ENCODE measurements at places on chromosomes 7 and 10. TPM values are rescaled to one million over a fixed set of nuclear protein-coding genes. Genes with fewer than 3 reads are reported as not detected.

FZD8 gene
- 1.4 TPM for polyA plus RNA-seq

PLAC9 gene
- polyA plus RNA-seq = 0.21 TPM

PRDX3 gene
- polyA plus RNA-seq = 193 TPM

PRPS1L1 gene
- polyA plus RNA-seq = not detected

NACAD gene
- polyA plus RNA-seq = 1.5 TPM

DNA sequence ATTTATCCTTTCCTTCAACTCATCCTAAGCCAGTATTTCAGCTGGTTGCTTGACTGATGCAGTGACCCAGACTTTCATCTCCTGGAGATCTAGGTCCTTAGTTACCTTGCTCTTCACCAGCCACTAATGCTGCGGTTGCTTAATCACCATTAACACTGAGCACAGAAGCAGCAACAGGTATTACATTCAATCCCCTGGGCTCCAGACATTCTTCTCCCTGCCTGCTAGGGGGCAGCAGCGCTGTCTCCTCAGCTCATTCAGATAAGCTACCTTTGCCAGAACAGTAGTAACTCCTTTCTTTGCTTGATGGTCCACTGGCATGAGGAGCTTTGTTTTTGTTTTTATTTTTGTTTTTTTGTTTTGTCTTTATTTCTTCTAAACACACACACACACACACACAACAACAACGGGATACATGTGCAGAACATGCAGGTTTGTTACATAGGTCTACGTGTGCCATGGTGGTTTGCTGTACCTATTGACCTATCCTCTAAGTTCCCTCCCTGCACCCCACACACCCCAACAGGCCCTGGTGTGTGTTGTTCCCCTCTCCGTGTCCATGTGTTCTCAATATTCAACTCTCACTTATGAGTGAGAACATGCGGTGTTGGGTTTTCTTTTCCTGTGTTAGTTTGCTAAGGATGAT is 1043.2 kb upstream of the C7orf33 start:
- H3K27ac ChIP-seq = no peak overlapping the region
- no peaks in the 10 kb centered on the region for H3K27me3 ChIP-seq
- H3K36me3 ChIP-seq = no peaks in the 10 kb centered on the region
- DNase-seq = peak; percentile 24
- no peaks in the 10 kb centered on the region for H3K4me1 ChIP-seq

- H3K27me3 ChIP-seq = no peaks in the 10 kb centered on the region
- H3K27ac ChIP-seq = no peak overlapping the region
- peaks cover 5% of the 10 kb centered on the region for H3K4me1 ChIP-seq
- H3K4me3 ChIP-seq = no peak overlapping the region
Measured at GRCh38 chr7:90758933-90759562, 162.9 kb downstream of the CDK14 start.

- H3K4me1 ChIP-seq = no peaks in the 10 kb centered on the region
- no peak overlapping the region for H3K4me3 ChIP-seq
- no peak for DNase-seq
- H3K27ac ChIP-seq = no peak overlapping the region
- no peaks in the 10 kb centered on the region for H3K36me3 ChIP-seq
Measured at GRCh38 chr10:9926881-9927280, 1090.8 kb upstream of the CELF2 start.

DNA sequence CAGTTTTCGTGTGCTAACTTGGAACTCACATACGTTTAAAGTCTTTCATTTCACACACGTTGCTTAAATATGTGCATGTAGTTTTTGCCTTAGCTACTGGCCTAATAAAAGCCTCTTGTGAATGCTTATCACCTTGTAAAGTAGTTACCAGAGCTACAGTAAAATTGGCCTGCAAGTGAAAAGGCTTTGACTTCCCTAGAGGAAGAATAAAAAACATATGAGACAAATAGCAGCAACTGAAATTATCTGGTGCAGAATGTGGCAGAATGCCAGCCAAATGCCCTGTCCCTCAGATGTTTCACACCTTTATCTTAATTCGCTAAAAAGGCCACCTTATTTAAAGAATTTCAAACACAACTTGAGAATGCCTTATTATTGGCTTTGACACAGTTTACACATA is 28.1 kb upstream of the RPA3 start:
- peak overlapping the region; percentile 88 for H3K27ac ChIP-seq
- no peaks in the 10 kb centered on the region for H3K27me3 ChIP-seq
- peak; percentile 31 for DNase-seq
- no peaks in the 10 kb centered on the region for H3K4me1 ChIP-seq
- no peak overlapping the region for H3K4me3 ChIP-seq

- H3K4me3 ChIP-seq = no peak overlapping the region
- no peaks in the 10 kb centered on the region for H3K36me3 ChIP-seq
Measured at GRCh38 chr7:84022684-84023308, 171.8 kb downstream of the SEMA3A start.

- no peak overlapping the region for H3K27ac ChIP-seq
- no peaks in the 10 kb centered on the region for H3K36me3 ChIP-seq
- no peaks in the 10 kb centered on the region for H3K27me3 ChIP-seq
- H3K4me3 ChIP-seq = no peak overlapping the region
Measured at GRCh38 chr10:111127081-111127848, 50.4 kb downstream of the ADRA2A start.

DNA sequence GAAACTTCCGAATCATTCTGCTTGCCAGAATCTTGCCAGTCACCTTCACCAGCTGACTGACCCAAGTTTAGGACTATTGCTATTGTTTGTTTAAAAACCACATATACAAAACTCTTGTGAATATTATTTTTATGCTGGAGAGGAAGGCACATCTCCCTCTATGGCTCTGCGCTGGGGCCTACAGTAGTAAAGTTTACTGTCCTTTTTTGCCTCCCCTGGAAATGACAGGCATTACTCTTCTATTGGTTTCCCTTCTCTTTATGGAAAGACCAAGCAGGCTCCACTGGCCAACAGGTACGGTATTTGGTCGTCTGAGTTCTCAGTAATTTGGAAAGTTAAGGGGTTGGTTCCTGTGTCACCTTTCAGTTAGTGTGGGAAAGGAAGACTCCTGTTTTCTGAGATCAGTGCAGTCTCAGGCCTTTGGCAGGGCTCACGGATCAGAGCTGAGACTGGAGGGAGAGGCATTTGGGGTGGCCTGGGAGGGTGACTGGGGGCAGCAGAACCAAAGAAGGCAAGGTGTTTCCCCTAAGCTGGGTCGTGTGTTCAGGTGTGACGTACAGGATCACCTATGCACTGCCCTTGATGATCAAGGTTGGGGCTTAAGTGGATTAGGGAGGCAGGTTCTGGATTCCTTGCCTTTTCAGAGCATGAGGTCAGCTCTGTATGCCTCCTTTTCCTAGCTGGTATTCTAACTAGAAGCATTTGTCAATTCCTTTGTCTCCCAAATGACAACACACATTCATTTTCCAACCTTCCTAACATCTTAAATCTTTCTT is 16.0 kb upstream of the KIF5B start:
- no peak overlapping the region for H3K4me3 ChIP-seq
- no peaks in the 10 kb centered on the region for H3K27me3 ChIP-seq
- DNase-seq = no peak
- no peak overlapping the region for H3K27ac ChIP-seq
- no peaks in the 10 kb centered on the region for H3K36me3 ChIP-seq
- no peaks in the 10 kb centered on the region for H3K4me1 ChIP-seq

DNA sequence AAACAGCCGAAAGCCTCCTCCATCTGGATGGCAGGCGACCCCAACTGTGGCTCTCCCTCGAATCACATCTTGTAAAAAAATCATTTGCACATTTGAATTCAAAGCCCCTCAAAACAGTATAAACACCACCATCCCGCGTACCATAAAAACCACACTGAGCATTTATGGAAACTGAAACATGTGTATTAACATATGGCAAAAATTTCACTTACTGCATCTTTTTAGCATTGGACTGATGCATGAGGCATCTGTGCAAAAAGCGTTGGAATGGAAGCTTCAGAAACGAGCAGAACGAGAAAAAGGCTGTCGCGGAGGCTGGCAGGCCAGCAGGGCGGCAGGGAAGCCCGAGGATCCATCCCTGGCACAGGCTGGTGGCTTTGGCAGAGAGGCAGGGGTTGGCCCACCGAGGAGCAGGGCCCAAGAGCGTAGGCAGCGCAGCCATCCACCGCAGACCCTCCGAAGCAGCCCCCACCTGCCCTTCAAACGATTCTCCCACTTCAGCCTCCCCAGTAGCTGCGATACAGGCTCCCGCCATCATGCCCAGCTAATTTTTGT is 39.3 kb upstream of the CUX1 start:
- no peak overlapping the region for H3K27ac ChIP-seq
- no peaks in the 10 kb centered on the region for H3K36me3 ChIP-seq
- H3K27me3 ChIP-seq = peaks cover 37% of the 10 kb centered on the region
- no peak overlapping the region for H3K4me3 ChIP-seq

- H3K4me1 ChIP-seq = no peaks in the 10 kb centered on the region
- no peaks in the 10 kb centered on the region for H3K36me3 ChIP-seq
- H3K27me3 ChIP-seq = peaks cover 20% of the 10 kb centered on the region
- no peak overlapping the region for H3K27ac ChIP-seq
- DNase-seq = no peak
- H3K4me3 ChIP-seq = no peak overlapping the region
Measured at GRCh38 chr7:42960762-42961161, 28.6 kb downstream of the MRPL32 start.

- no peak for DNase-seq
- H3K4me3 ChIP-seq = no peak overlapping the region
- no peaks in the 10 kb centered on the region for H3K36me3 ChIP-seq
- H3K4me1 ChIP-seq = peaks cover 4% of the 10 kb centered on the region
- no peak overlapping the region for H3K27ac ChIP-seq
Measured at GRCh38 chr7:69411466-69411865, 186.8 kb upstream of the AUTS2 start.

DNA sequence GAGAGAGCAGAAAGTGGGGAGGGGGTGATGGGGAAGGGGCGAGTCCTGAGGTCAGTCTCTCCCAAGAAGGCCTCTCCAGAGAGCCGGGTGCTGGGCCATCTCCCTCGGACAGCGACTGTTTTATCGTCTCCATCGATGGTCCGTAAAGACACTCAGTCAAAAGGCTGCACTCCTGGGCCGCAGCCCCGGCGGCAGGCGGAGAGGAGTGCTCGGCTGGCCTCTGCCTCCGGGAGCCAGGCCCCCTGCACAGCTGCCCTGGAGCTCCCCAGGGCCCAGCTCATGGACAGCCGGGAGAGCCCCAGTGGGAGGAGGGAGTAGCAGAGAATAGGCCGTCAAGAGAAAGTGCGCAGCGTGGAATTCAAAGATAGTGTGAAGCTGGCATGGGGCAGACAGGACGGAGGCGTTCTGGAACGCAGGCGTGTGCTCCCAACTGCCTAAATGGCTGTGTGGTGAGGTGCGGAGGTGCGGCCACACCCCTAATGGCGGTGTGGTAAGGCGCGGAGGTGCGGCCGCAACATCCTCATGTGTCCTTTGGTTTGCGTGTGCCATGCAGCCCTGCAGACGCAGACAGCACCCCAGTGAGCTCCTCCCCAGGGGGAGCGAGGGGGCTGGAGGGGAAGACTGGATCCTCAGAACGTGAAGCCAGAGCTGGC is 477.5 kb upstream of the FOXK1 start:
- no peak overlapping the region for H3K4me3 ChIP-seq
- no peak for DNase-seq
- H3K27ac ChIP-seq = no peak overlapping the region
- H3K27me3 ChIP-seq = no peaks in the 10 kb centered on the region

DNA sequence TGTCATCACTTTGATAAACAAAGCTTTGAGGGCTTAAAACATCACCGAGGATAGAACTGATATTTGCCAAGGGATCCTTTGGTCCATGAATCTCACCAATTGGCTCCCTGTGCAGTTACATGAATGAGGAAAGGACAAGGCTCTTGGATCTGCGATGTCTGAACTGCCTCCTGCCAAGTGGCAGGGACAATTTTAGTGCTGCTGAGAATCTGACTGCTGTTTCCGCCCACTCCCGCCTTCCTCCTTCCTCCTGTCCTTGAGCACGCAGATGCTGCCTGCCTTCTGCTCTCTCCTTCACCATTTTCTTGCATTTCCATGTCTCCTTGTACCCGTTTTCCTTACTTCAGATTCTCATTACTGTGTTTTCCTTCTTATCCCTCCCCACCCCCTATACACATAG is 26.8 kb upstream of the ITPRID1 start:
- no peaks in the 10 kb centered on the region for H3K36me3 ChIP-seq
- no peak overlapping the region for H3K4me3 ChIP-seq
- no peaks in the 10 kb centered on the region for H3K4me1 ChIP-seq
- no peak for DNase-seq
- peaks cover 24% of the 10 kb centered on the region for H3K27me3 ChIP-seq
- H3K27ac ChIP-seq = no peak overlapping the region

DNA sequence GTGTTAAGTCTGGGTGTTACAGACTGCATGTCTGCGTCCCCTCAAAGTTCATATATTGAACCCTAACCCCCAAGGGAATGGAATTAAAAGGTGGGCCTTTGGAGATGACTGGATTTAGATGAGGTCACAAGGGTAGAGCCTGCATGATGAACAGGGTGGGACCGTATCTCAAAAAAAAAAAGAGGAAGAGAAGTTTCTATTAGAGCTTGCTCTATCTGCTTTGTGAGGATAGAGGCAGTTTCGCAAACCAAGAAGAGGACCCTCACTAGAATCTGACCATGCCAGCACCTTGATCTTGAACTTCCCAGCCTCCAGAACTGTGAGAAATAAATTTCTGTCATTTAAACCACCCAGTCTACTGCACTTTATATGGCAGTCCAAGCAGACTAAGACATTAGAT is 1.4 kb downstream of the KIN start:
- H3K27ac ChIP-seq = no peak overlapping the region
- no peaks in the 10 kb centered on the region for H3K27me3 ChIP-seq

DNA sequence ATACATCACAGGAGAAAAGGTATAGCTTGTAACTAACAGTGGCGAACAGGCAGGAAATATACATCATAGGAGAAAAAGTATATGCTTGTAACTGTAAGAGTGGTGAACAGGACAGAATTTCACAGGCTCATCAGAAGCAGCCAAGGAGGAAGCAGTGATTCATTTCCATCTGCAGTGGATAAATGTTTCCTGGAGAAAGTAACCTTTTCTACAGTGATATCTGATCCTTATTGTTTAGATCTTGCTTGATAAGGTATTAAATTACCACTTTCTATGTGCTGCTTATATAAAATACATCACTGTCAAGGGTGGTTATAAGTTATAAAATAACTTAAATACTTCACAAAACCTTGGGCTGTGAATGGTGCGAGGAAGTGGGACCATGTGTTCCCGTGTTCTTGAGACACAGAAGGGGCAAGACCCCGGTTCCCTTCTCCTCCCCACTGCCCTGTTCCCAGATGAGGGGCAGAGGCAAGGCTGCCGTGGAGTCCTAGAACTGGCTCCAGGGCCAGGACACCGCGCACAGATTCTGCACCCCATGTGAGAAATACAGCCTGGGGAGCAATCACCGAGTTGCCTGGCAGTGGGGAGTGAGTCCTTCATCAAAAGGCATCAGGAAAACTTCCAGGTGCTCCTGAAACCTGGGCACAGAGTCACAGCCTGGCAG is 135.2 kb downstream of the DIP2C start:
- H3K27ac ChIP-seq = no peak overlapping the region
- no peak for DNase-seq
- no peaks in the 10 kb centered on the region for H3K36me3 ChIP-seq
- H3K4me1 ChIP-seq = 0 out of 2 replicates have a peak, but pooled peaks cover 5% of the 10 kb centered on the region
